ENCODE measurements at places on chromosomes 7 and 10. TPM values are rescaled to one million over a fixed set of nuclear protein-coding genes. Genes with fewer than 3 reads are reported as not detected.

Gene BCCIP
- total RNA-seq: 91.3 TPM

GRCh38 chr7:41574377-41574776 lies 128.5 kb downstream of the INHBA start:
- peak; percentile 11 for DNase-seq

Gene WBP1L
- total RNA-seq: 25.7 TPM

GRCh38 chr10:11532306-11532705 lies 79.1 kb downstream of the USP6NL start:
- DNase-seq: no peak

Gene RPS24
- 3,014 TPM for total RNA-seq

Gene TMEM225B
- not detected for total RNA-seq

Gene HOXA7
- not detected for total RNA-seq

Gene SEMA3E
- not detected for total RNA-seq

- no peak for DNase-seq
Observed at GRCh38 chr10:15630353-15630752, 89.4 kb downstream of the ITGA8 start.

DNA sequence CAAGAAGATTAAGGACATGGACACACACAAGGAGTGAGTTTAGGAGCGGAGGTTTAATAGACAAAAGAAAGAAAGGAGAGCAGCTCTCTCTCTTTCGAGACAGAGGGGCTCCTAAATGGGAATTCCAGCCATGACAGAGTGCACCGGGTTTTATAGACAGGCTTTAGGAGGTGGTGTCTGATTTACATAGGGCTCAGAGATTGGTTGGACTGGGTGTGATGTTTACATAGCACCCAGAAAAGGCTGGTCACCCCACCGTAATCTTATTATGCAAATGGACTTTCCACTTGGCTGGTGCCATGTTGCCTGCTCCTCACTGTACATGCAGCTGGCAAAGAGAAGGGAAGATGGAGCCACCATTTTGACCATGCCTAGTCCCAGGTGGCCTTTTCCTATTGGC lies 28.4 kb upstream of the MRC1 start:
- no peak for DNase-seq

- no peak for DNase-seq
Observed at GRCh38 chr10:70191161-70191971, 21.1 kb upstream of the SAR1A start.

DNA sequence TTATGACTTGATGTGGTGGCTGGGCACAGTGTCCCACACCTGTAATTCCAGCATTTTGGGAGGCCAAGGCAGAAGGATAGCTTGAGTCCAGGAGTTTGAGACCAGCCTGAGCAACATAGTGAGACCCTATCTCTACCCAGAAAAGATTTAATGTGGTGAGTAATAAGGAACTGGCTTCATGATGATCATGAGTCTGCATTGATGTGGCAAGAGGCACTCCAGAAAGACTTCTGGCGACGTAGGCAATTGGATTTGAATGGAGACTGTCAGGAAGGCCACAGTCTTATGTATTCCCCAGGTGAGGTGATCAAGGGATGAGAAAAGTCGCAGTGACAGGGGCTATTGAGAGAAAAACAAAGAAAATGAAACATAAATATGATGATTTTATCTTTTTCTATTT lies 138.0 kb downstream of the CACNB2 start:
- no peak for DNase-seq

GRCh38 chr7:94875201-94875600 lies 32.2 kb upstream of the PPP1R9A start:
- no peak for DNase-seq

Gene CH25H
- total RNA-seq: not detected

- DNase-seq: peak; percentile 56
Observed at GRCh38 chr10:34031400-34031799, 696.9 kb upstream of the NRP1 start.

- DNase-seq: no peak
Observed at GRCh38 chr7:88912852-88913251, 117.3 kb upstream of the TEX47 start.

DNA sequence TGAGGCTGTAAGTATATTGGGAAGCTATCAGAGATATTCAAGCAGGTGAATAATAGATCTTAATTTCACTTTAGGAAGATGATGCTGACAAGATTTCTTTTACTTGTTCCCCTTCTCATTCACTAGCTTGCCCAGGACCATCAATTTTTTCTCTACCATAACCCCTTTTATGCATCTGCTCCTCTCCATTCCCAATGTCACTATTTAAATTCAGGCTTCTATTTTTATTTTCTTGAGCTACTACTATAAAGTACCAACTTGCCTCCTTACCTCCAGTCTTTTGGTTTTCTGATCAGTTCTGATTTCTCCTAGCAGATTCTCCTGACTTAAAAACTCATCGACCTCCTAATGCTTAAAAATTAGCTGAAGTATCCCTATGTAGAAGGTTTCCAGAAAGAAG lies 97.7 kb upstream of the SMIM30 start:
- no peak for DNase-seq

DNA sequence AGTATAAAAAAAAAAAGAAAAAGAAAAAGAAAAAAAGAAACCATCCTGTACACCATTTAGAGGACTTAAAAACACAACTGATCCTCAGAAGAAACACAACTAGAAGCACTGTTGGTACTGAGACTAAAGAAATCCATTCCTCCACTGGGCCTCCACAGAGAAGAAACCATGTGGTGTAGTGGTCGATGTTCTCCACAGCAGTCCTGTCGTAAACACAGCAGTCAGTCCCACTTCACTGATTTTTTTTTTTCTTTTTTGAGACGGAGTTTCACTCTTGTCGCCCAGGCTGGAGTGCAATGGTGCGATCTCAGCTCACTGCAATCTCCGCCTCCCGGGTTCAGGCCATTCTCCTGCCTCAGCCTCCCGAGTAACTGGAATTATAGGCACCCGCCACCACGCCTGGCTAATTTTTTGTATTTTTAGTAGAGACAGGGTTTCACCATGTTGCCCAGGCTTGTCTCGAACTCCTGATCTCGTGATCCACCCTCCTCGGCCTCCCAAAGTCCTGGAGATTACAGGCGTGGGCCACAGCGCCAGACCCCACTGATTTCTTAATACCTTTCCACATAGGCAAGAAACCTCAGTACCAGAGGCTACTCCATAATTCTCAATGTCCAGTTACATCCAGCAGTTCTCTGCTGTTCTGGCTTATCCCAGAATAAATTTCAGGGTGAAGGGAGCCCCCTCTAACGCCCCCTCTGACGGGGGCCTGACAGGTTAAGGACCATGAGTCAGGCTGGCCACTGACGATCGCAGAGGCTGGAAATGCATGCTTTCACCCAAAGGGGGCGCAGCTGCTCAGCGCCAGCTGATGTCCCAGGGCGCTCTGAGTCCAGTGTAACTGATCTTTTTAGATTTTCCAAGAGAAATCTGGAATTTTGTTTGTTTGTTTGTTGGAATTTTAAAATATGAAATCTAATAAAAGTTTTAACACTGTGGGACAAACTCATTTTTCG lies 24.8 kb upstream of the FFAR4 start:
- DNase-seq: no peak
